Cardiac muscle cell (in vitro differentiated cells and primary cell): ENCODE measurements at places on chromosomes 11 and 22. TPM values are rescaled to one million over a fixed set of nuclear protein-coding genes. Genes with fewer than 3 reads are reported as not detected.
A peak's percentile ranks its signal among the peaks of the same experiment; 100 is the strongest.

Gene INPP5J
- polyA plus RNA-seq, result 21.9 and 26.0 TPM in 2 replicates

Gene C22orf31
- not detected in 2 replicates for polyA plus RNA-seq

Gene TMEM86A
- 4.1 and 5.2 TPM in 2 replicates for polyA plus RNA-seq

Gene LGALS12
- polyA plus RNA-seq, result not detected in 2 replicates

Gene SYCE3
- polyA plus RNA-seq, result 3.8 TPM in 1 of 2 replicates, not detected in the other

GRCh38 chr11:125071846-125072217 is 8.7 kb downstream of the SLC37A2 start:
- no peak for DNase-seq
- peaks cover 6% of the 10 kb centered on the region for H3K4me1 ChIP-seq
- H3K27ac ChIP-seq, result no peak overlapping the region
- H3K27me3 ChIP-seq, result no peaks in the 10 kb centered on the region
- no peaks in the 10 kb centered on the region for H3K36me3 ChIP-seq
- H3K4me3 ChIP-seq, result no peak overlapping the region

DNA sequence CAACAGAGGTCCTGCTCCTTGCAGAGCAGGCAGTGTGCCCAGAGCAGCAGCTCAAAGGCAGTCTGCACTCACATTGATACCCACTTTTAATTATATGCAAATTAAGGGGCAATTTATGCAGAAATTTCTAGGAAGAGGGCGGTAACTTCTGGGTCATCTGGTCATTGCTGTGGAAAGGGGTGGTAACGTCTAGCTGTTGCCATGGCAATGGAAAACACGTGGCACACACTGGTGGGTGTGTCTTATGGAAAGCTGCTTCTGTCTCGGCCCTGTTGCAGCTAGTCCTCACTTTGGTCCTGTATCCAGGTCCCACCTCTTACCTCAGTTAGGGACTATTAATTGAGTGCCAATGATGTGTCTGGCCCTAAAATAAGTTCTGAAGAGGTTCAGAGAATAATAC is 36.8 kb downstream of the BARX2 start:
- H3K36me3 ChIP-seq, result no peaks in the 10 kb centered on the region
- no peak overlapping the region for H3K27ac ChIP-seq
- H3K4me1 ChIP-seq, result no peaks in the 10 kb centered on the region
- DNase-seq, result no peak
- H3K27me3 ChIP-seq, result no peaks in the 10 kb centered on the region
- no peak overlapping the region for H3K4me3 ChIP-seq

DNA sequence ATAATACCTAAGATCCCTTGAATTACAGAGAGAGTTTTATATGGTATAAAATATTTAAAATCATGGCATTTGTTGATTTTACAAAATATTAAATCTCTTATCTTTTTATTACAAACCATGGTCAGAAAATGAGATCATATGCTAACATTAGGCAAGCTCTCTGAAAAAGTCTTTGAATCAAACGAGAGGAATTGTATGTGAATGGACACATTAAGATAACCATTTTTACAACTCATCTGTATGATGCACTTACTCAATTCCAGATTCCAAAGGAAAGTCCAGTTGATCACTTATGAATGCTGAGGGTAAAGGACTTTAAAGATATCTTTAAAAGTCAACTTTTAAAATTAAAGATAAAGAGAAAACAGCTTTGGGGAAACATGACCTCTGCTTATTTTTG is 83.5 kb upstream of the LUZP2 start:
- DNase-seq, result peak; percentile 0
- no peaks in the 10 kb centered on the region for H3K36me3 ChIP-seq
- no peaks in the 10 kb centered on the region for H3K27me3 ChIP-seq
- H3K4me1 ChIP-seq, result peaks cover 11% of the 10 kb centered on the region
- no peak overlapping the region for H3K27ac ChIP-seq

GRCh38 chr22:39383841-39384625 is 15.5 kb upstream of the TAB1 start:
- H3K36me3 ChIP-seq, result no peaks in the 10 kb centered on the region
- no peak overlapping the region for H3K4me3 ChIP-seq
- H3K27me3 ChIP-seq, result no peaks in the 10 kb centered on the region
- DNase-seq, result no peak
- H3K27ac ChIP-seq, result no peak overlapping the region

DNA sequence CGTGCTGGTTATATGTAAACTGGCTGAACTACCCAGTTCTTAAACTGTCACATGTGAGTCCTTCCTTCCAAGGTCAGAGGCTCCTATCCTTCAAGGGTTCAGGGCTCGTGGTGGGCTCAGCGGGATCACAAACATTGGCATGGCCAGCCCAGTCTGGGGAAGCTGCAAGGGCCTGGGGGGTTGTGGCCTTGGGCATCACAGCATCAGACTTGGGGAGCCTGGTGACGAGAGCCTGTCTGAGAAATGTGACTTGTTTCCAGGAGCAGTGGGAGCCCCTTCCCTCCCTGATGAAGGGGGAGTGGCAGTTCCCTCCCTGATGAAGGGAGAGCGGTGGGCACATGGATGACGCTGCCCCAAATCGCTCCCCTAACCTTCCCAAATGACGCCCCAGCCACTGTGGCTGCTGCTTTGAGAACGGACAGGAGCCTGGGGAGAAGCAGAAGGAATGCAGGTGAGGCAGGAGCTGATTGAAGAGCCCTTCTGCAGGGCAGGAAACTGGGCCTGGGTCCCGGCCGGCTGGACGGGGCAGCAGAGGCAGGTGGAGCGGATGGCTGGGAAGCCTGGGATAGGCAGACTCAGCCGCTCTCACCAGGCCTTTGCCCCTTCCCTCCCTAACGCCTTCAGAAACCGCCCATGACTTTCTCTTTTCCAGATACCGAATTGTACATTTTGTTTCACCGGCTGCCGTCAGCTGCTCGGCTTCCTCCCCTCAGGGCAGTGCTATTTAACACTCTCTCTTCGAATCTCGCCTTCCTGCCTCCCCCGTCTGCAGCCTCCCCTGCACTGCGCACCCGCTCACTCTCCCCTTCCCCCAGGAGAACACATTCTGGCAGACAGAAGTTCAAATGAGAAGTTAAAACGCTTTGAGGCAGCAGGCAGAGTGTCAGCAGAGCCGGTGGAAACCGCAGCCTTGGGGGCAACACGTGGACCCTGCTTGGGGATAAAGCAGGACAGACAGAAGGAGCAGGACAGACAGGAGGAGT is 1486.7 kb downstream of the BRD1 start:
- H3K27ac ChIP-seq, result no peak overlapping the region
- no peak overlapping the region for H3K4me3 ChIP-seq
- no peaks in the 10 kb centered on the region for H3K36me3 ChIP-seq
- no peaks in the 10 kb centered on the region for H3K27me3 ChIP-seq
- DNase-seq, result no peak

Gene ANO3
- polyA plus RNA-seq, result not detected in 2 replicates

Gene CST6
- not detected in 2 replicates for polyA plus RNA-seq

GRCh38 chr11:8002676-8003075 is 15.5 kb downstream of the EIF3F start:
- DNase-seq, result no peak
- H3K27ac ChIP-seq, result no peak overlapping the region
- no peaks in the 10 kb centered on the region for H3K4me1 ChIP-seq
- H3K36me3 ChIP-seq, result peaks cover 10% of the 10 kb centered on the region
- H3K27me3 ChIP-seq, result no peaks in the 10 kb centered on the region

GRCh38 chr22:30226192-30226832 is 20.2 kb downstream of the LIF start:
- H3K4me1 ChIP-seq, result peaks cover 6% of the 10 kb centered on the region
- no peaks in the 10 kb centered on the region for H3K27me3 ChIP-seq
- DNase-seq, result no peak
- no peak overlapping the region for H3K4me3 ChIP-seq
- no peaks in the 10 kb centered on the region for H3K36me3 ChIP-seq
- H3K27ac ChIP-seq, result no peak overlapping the region

DNA sequence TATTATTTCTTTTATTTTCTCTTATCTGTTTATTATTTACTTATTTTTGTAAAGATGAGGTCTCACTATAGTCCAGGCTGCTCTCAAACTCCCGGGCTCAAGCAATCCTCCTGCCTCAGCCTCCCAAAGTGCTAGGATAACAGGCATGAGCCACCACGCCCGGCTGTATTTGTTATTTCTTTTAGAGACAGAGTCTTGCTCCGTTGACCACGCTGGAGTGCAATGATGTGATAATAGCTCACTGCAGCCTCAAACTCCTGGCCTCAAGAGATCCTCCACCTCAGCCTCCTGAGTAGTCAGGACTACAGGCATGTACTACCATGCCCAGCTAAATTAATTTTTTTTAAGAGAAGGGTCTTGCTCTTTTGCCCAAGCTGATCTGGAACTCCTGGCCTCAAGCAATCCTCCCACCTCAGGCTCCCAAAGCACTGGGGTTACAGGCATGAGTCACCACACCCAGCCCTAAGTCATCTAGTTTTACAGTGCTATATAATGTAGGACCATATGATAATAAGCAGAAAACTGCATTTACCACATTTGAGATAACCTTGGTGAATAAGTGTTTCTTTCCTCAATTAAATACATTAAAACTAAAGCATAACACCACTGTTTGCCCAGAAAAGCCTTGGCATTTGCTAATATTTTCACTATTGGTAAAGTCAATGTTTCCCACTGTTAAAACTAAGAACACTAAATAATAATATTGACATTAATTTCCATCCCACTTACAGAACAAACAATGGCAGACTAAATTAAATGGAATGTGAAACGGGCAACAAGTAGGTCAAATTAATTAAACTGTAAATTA is 127.5 kb downstream of the SIK3 start:
- no peak for DNase-seq
- H3K36me3 ChIP-seq, result no peaks in the 10 kb centered on the region
- no peaks in the 10 kb centered on the region for H3K4me1 ChIP-seq
- H3K27me3 ChIP-seq, result no peaks in the 10 kb centered on the region
- no peak overlapping the region for H3K27ac ChIP-seq
- no peak overlapping the region for H3K4me3 ChIP-seq

- no peak overlapping the region for H3K27ac ChIP-seq
- H3K4me3 ChIP-seq, result no peak overlapping the region
- H3K27me3 ChIP-seq, result no peaks in the 10 kb centered on the region
- no peak for DNase-seq
Measured at GRCh38 chr22:48445113-48445827, 1382.4 kb downstream of the BRD1 start.

Gene SEC14L6
- polyA plus RNA-seq, result 1.2 and 2.2 TPM in 2 replicates
